ENCODE measurements at places on chromosomes 5 and 9.

- no peak for DNase-seq
Observed at GRCh38 chr9:133369933-133370332, 5.9 kb downstream of the SURF4 start.

- DNase-seq = no peak
Observed at GRCh38 chr9:70618784-70619183, 204.3 kb upstream of the KLF9 start.

DNA sequence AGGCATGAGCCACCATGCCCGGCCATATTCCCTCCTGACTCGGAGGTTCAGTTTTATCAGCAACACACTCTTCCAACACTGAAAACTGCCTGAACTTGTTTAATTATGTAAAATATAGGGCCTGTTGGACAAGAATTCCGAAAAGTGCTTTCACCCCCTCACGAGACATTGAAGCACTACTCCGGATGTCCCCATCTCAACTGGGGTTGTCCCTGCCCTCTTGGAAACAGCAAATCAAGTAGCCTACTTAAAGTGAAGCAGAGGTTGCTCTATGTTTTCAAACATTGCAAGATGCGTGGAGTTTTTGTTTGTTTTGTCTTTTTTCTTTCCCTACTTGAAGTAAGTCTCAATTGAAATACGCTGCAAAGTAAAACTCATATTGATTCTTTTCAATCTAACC, 7.6 kb downstream of the PTGER4 start:
- DNase-seq = no peak

GRCh38 chr5:82375488-82376244, 97.5 kb upstream of the RPS23 start:
- no peak for DNase-seq

- no peak for DNase-seq
Observed at GRCh38 chr9:113436728-113437515, 26.4 kb downstream of the C9orf43 start.

DNA sequence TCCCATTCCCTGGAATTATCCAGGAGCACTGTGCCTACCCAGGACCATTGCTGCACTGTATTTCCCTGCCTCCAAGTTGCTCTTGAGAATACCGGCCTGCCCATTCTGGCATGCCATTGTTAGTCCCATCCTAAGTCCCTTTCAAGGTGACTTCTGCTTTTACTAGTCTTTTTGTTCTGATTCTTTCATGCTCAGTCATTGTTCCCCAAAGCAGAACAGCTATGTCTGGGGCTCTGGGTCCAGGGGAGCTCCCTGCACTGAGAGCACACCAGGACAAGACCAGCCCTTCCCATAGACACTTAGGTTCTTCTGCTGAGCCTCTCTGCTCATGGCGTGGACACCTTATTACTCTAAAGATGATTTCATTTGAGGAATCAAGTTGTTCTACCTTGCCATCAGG, 388.9 kb upstream of the KLF4 start:
- no peak for DNase-seq

GRCh38 chr9:13728917-13729811, 449.7 kb upstream of the MPDZ start:
- DNase-seq = no peak

- DNase-seq = no peak
Observed at GRCh38 chr9:83312537-83312936, 225.7 kb downstream of the FRMD3 start.

- DNase-seq = no peak
Observed at GRCh38 chr9:117448066-117448465, 33.2 kb upstream of the ASTN2 start.

DNA sequence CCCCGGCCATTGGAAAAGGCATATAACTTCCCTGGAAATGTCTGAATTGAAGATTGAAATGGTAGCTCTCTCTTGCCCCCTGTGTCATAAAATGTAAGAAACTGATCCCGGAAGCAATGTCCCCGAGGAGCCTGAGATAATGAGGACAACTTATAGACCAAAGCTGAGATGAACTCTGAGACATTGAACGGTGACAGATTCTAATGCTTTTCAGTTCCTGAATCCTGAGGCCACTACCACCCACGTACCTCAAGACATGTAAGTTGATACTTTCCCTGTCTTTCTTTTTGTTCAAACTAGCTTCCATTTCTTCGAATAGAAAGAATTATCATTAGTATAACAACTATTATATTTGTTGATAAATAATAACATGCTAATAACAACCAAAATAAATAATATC, 51.0 kb downstream of the KIF4B start:
- DNase-seq = no peak

- DNase-seq = no peak
Observed at GRCh38 chr9:80320480-80320879, 748.7 kb downstream of the TLE4 start.

DNA sequence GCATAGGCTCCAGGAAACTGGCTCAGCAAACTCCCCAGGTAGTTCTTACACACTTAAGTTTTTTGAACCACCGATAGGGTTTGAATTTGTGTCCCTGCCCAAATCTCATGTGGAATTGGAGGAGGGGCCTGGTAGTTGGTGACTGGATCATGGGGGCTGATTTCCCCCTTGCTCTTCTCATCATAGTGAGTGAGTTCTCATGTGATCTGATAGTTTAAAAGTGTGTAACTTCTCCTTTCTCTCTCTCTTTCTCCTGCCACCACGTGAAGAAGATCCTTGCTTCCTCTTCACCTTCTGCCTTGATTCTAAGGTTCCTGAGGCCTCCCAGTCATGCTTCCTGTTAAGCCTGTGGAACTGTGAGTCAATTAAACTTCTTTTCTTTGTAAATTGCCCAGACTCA, 22.4 kb upstream of the HACD4 start:
- no peak for DNase-seq

DNA sequence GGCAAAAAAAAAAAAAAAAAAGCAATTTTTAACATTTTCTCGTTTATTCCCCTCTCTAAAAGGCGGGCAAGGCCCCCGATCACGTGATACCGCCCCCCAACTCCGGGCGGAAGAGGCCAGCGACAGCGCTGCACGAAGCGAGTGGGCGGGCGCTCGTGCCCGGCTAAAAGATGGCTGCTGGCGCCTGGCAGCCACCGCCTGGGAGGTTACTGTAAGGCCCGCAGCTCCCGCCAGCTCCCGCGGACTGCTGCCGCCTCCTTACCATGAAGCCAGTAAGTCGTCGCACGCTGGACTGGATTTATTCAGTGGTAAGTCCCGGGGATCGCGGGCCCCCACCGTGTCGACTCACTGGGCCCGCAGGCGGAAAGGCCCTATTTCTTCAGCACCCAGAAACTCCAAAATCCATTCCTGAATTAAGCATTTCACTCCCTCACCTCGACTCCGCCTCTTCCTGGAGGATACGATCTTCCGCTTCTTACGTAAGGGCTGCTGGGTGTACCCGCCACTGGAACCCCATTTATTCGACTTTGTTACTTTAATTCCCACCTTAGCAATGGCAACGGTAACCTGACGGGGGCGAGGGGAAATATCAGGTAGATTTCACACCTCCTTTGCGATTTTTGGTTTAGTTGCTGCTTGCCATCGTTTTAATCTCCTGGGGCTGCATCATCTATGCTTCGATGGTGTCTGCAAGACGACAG, at the start of the genes SMIM27 and TOPORS:
Gene SMIM27, plus strand, starts transcription at position 156 of the 701 bp plus-strand sequence. Its CDS starts 108 bp downstream, at position 264.
Gene TOPORS, minus strand, starts transcription at position 415 of the 701 bp plus-strand sequence. Its CDS starts 150 bp downstream, at position 265.
- peak; percentile 96 for DNase-seq

DNA sequence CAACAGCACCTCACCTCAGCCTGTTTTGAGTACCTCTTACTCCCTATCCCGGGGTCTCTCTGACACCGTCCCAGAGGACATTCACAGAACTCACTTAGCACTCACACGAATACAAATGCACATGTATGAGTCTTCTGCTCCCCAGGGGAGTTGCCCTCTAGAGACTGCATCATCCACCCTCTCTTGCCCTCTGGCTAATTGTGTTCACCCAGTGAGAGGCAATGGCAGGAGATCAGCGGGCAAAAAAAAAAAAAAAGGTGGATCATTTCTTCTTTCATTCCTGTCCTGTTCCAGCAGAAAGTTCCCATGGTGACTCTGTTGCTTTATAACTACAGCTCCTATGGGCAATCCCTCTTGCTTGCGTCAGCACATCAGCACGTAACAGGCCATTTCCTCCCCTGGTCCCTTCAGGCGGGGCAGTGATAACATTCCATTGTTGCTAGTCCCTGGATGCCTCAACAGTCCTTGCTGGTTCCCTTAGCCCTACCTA, 23.5 kb upstream of the SNX2 start:
- DNase-seq = no peak

GRCh38 chr5:125176005-125176390, 429.6 kb upstream of the ZNF608 start:
- DNase-seq = no peak

- DNase-seq = no peak
Observed at GRCh38 chr5:27220752-27221151, 182.4 kb upstream of the CDH9 start.

DNA sequence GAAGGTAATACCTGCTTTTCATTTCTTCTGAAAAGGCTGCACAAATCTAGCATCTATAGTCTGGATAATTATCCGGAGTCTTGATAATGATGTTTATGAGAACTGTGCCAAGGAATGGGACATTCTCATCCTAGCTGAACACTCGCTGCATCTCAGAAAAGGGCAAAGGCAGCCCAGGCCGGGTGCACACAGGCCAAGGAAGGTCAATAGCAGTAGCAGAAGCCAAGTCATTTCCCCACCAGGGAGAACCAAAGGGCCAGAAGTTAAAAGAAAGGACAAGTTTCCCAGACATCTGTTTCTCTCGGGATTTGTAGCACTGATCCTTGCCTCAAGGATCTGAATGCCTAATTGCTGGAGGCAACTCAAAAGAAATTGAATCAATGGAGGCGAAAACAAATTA, 66.1 kb upstream of the ANKRD55 start:
- no peak for DNase-seq

DNA sequence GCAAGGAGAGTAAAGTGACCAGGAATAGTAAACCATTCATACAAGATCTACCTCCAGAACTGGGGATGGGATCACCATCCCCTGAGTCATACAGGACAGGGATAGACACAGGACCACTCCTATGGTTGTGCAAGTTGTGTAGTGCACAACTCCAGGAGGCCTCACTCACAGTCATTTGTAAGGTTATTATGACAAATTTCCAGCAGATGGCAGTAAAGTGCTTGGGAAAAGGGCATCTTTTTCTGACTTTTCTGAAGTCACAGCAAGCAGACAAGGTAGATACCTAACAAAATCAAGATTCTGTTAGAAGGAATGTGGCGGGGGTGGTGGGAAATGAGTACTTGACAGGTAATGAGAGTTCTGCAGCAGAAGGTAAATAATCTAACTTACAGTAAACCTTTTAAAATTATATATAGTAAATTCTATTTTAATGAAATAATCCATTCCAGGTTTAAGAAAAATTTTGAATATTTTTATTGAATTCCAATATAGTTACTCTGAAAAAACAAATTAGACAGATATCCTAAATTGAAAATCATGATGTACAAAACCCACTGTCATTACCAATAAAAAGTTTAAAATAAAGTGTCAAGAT, 16.7 kb upstream of the KIF27 start:
- no peak for DNase-seq

DNA sequence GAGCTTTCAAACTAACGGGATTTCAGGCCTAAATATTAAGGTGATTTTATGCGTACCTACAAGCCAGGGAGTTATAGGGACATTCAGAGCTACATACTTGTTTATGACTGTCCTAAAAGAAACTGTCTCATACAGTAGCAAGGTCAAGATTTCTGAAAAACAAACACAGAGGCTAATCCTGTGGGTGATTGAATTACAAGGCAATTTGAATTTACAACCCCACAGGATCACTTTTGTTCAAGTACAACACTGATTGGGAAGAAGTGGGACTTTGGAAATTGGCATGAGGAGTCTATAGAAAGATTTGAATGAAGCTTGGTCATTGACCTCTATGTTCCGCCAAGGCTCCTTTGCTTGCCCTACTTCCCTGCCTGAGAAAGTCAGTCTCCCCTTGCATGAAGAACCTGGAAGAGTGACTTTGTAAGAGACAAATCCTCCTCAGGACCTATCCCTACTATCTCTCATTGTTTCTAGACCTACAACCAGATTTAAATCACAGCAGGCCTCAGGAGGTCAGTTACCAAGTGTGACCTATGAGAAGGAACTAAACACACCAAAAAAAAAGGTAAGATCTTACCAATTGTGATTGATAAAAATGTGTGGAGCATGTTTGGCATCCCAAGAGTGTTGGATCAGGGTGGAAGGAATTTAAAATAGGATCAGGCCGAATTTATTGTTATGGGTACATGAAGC, 38.4 kb upstream of the CDC42SE2 start:
- no peak for DNase-seq

DNA sequence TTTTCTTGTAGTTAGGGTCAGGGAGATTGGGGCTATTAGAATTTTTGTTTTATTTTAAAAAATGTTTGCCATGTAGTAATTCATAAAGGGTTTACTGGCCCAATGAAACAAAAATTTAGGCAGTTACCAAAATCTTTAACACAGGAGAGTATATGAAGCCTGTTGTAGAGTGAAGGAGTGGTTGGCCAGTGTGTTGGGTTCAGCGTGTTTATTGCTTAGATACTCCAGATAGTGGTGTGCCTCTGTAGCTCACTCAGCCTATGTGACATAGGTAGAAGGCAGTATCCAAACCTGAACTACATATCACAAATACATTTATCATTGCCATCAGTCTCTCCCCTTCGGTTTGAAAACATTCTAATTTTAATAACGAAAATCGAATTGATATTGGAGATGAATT, 1.2 kb downstream of the TEK start:
- no peak for DNase-seq

DNA sequence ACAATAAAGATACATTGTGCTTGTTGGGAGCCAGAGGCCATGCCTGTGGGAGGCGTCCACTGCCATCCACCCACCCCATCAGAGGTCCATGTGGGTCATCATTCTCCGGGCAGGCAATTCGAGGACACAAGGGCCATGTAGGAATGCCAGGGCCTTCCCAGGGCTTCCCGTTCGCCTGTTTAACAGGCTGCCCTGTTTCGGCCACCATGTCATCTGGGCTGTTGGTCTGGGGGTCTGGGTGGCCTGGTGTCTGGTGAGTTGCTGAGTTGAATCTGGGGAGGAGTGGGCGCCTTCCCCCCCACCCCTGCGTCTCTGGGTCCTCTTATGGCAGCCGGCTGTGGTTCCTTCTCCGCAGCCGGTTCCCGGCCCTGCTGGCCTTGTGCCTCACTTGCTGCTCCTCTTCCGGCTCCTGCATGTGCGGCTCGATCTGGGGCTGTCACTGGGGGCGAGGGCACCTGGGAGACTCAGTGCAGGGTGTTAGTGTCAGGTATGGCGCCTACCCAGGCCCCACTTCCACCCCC, 117.4 kb downstream of the WNK2 start:
- no peak for DNase-seq

GRCh38 chr9:95488954-95489353, 27.8 kb downstream of the PTCH1 start:
- no peak for DNase-seq

DNA sequence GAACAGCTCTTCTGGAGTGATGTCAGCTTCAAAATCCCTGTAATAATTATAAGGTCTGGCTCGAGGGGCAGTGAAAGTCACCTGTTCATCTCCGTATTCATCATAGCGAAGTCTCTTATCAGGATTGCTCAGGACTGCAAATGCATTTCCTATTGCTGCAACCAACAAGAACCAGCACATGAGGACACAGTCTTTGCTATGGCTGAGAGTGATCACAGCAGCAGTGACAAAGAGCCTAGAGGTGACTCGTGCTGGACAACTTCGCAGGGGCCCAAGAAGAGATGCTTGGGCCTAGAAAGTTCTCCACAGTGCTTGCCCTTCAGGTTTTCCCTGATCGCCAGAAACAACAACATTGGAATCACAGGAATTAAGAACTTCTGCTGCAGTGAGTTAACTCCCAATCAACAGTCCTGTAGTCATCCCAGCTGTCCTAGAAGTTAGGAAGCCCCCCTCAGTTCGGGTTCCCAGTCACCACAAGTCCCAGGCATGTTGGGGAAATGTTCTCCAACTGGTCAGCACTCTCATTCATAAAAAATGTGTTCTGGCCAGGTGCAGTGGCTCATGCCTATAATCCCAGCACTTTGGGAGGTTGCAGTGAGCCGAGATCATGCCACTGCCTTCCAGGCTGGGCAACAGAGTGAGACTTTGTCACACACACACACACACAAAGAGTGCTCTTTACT, 13.0 kb downstream of the DNAJC18 start:
- no peak for DNase-seq

Measured in vagina (tissue), 2 donors.